ENCODE measurements at places on chromosomes 4 and X.

GRCh38 chr4:179325181-179325580 is 1882.9 kb upstream of the AGA start:
- DNase-seq: no peak

DNA sequence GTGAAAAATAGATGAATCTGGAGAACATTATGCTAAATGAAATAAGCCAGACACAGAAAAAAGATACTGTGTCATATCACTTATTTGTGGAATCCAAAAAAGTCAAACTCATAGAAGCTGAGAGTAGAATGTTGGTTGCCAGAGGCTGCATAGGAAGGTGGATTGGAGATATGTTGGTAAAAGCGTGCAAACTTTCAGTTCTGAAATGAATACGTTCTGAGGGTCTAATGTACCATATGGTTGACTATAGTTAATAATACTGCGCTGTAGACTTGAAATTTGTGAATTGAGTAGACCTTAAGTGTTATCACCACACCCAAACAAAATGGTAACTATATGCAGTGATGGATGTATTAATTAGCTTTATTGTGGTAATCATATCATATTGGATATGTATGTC is 45.0 kb upstream of the UPRT start:
- no peak for DNase-seq

DNA sequence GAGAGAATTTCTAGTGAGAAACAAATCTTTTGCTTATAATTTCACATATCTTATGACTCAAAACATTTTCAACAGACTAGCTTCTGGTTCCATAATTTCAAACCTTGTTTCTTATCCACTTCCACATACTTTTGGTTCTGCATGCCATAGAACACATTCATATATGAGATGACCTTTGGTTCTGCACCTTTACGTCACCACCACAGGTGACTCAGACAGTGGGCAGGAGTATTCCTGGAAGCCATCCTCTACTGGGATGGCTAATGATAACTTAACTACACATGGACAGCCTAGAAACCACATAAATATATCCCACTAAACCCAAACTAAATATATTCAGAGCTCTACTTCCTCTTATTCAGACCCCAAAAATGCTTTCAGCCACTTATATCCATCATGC is 133.3 kb downstream of the DCK start:
- no peak for DNase-seq

GRCh38 chr4:164753873-164754488 is at the start of gene SMIM31:
TSS of gene SMIM31 (plus strand) at chr4:164754131. CDS start at chr4:164770444, 16,313 bp downstream.
- DNase-seq: no peak

DNA sequence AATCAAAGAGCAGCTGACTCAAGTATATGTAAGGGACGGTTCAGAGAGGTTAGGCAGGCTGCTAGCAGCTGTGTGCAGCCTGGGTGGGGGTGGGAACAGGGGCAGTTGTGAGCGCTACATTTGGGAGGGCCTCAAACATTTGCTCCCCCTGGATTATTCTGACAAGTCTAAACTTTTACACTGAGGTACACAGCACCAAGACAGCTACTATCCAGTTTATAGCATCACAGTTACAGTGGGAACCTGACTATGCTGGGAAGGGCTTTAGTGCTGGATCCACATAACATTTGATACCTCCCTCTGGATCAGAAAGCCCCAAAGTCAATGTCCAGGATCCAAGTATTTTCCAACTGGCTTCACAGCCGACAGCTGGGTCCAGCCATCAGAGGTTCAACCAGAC is 55.8 kb upstream of the GIMD1 start:
- DNase-seq: no peak

- no peak for DNase-seq
Observed at GRCh38 chrX:69543572-69543971, 39.4 kb downstream of the NALF2 start.

GRCh38 chr4:154485127-154485773 is 6.3 kb downstream of the DCHS2 start:
- DNase-seq: no peak

- DNase-seq: no peak
Observed at GRCh38 chr4:109803924-109804571, 2.2 kb upstream of the CFI start.

DNA sequence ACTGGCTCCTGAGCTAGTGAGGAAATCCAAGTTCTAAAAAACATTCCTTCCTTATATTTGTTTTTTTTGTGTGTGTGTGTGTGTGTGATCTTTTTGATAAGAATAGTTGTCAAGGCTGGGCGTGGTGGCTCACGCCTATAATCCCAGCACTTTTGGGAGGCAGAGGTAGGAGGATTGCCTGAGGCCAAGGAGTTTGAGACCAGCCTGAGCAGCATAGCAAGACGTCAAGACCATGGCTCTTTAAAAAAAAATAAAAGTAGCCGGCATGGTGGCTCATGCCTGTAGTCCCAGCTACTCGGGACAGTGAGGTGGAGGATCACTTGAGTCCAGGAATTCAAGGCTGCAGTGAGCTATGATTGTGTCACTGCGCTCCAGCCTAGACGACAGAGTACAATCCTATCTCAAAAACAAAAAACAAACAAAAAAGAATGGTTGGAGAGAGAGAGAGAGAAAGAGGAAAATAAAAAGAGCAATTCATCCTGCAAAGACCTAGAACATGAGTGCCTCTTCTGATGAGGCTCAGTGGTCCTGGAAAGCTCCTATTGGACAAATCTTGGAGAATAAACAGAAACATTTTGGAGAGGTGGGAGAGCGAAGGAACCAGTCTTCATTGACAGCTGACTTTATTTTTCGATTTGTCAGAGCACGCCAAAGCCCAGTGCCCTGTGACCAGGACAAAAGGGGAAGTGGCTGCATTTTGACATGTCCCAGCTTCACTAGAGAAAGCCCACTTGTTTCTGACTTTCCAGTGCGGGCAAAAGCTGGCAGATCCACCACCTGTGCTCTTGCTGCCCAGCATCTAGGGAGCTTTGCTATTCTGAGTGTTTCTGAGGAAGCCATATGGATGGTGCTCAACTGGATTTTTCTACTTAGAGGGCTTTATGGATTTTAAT is 244.7 kb downstream of the PALLD start:
- DNase-seq: no peak

GRCh38 chr4:119099227-119099810 is 36.3 kb upstream of the MYOZ2 start:
- DNase-seq: no peak

GRCh38 chr4:40583850-40584439 is 45.7 kb downstream of the RBM47 start:
- no peak for DNase-seq

DNA sequence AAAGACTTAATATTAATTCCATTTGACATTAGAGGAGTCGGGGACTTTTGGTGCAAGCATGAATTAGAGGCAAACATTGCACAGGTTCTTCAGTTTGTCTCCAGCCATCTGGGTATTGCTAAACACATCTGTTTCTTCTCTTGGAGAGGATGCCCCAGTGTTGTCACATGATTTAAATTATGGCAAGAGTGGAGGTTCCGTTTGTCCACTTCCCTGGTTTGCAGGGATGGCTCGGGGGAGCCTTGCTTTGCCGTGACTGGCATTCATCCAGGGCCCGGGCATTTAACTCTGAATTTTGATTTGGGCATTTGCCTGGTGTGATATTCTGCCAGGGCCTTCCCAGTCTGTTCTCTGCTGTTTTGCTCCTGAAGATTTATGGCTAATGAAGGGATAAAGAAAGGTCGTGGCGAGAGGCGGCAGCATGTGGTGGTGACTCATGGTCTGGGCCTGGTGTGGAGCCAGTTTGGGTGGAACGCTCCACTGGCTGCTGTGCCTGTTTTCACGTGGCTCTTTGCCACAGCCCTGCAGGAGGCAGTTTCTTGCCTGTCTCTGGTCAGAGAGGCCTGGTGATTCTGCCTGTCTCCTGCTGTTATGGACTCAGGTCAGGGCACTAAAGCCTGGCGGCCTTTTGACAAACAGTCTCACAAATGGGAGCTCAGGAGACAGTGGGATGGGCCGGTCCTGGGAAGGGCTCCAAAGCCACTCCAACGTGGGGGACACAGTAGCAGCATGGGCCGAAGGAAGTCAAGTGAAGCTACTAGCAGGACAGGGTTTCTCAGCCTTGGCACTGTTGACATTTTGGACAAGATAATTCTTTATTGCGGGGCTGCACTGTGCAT is 99.4 kb upstream of the PGRMC2 start:
- no peak for DNase-seq

DNA sequence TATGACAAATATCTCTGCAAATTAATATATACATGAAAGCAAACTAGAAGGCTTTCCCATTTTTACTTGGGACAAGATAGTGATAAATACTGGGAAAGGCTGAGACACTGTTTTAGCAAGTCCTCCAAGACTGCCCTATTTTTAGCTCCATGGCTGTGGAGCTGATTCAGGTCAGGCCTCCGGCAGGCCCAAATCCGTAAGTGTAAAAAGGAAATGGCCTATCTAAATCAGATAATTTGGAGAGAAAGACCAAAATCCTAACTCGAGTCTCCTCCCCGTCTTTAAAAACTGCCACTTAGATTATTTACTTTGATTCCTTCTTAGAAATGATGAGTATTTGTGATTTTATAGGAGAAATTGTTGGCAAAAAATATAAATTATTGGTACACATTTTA is 2.9 kb downstream of the OTUD4 start:
- DNase-seq: no peak

DNA sequence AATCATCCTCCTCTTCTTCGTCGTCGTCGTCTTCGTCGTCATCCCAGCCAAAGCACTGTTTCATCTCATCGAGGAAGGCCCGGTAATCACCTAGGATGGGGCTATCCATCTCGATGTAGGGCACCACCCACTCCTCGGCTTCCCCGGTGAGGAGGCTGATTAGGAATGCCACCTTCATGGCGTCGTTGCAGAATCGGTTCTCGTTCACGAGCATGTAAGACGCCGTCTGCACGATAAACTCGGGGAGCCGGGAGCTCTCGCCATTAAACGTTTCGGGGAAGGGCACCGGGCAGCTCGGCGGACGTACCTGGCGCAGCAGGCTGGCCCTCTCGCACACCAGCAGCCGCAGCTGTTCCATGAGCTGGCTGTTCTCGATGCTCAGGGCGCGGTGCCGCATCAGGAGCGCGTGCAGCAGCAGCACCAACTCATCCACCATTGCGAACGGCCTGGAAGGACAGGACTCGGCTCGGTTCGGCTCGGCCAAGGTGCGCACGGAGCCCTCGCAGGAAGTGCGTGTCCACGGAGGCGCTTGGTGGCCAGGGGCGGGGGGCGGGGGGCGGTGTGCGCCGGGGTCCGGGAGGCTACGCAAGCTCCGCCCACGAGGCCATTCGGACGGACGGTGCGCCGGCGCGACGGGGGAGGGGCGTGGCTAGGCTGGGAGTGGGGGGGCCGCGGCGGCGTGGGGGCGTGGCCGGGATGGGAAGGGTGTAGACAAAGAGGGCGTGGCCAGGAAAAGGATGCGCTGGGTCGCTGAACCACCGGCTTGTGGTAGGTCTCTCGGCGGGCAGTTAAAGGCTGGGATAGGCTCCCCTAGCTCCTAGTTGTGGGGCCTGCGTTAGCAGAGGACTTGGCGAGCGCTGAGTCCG is at the start of gene LDOC1:
LDOC1 (minus strand) TSS at position 544 of the 866 bp plus-strand sequence; CDS start at position 436, 108 bp downstream.
- peak; percentile 37 for DNase-seq

DNA sequence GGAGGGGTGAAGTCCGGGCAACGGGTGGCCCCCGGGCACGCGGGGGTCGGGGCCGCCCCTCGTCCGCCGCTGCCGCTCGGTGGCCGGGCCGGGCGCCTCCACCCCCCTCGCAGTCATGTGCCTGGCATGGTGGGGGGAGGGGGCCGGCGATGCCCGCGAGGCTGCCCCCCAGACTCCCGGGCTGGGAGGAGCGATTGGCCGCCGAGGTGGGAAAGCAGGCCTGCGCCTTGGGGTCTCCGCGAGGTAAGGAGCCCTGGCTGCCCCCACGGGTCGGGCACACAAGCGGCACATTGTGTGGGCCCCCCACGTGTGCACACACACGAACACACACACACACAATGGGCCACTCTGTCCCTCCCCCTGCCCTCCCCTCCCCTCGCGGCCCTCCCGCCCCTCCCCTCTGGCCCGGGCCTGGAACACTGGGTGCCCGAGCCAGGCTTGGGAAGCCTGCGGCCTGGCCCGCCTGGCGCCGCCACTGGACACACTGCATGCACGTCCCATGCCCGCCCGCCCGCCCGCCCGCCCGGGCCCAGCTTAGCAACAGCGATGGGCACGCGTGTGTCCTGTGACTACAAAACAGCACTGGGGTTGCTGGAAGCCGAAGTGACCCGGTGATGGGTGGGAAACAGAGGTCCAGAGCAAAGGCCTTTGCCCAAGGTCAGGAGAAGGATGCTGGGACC is 1.3 kb downstream of the SLC6A8 start:
- no peak for DNase-seq

DNA sequence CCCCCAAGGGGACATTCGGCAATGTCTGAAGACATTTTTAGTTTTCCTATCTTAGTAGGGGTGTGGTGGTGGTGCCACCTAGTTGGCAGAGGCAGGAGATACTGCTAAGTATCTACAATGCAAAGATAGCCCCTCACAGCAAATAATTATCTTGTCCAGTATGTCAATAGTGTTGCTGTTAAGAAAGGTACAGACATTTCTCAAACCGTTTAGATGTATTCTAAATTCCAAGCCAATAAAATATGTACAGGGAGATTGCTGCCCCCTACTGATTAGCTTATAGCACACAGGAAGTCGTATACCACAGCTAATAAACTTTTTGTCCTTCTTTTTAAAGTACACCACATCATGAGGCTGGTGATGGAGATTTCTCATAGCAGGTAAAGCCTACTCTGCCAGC is 260.5 kb downstream of the TMA16 start:
- no peak for DNase-seq

- DNase-seq: no peak
Observed at GRCh38 chr4:168908851-168909273, 101.2 kb downstream of the CBR4 start.

- DNase-seq: no peak
Observed at GRCh38 chr4:188955066-188955465, 815.8 kb downstream of the TRIML1 start.

- DNase-seq: no peak
Observed at GRCh38 chr4:3186609-3187008, 62.4 kb upstream of the MSANTD1 start.

Measured in stimulated activated CD8-positive, alpha-beta memory T cell treated with anti-CD3 and anti-CD28 coated beads, Interleukin-7, amount 100 ng/mL, for 48 hours (primary cell).